ENCODE measurements at places on chromosomes 3 and 15.

DNA sequence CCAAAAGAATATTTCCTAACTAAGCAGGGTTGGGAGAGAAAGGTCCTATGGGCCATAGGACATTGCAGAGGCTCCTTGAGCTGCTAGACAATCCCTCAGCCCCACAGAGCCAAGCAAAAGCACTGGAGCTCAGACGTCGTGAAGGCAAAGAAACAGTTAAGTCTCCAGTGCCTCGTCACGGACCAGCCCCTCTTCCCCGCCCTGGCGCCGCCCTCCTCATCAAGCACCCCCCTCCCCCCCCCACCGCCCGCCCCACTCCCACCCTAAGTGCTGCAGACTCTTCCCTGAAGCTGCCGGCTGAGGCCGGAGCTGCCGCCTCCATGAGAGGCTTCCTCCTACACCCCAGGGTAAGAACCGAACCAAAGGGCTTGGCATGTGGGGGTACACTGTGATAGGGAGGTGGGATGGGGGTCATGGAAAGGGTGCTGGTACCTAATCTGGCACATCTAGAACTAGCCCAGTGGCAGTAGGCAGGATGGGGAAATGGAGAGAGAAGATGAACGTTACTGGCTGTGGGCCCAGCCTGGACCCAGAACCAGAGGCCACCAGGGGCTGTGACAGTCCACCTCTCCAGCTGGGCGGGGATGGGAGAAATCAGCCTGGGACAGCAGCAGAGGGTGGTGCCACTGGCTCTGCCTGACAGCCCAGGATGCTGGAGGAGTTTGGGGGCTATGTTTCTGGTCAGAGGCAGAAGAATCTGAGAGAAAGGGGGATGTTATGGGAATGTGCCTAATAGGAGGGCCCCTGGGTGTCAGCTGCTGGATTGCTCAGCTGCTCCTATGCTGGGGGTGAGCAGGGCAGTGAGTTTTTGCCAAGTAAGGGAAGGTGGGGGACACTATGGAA lies at the start of gene MAP1A:
Gene MAP1A (plus strand): TSS at position 255 of the 843 bp plus-strand sequence. CDS start 3,866 bp downstream, outside the sequence.
- DNase-seq: peak; percentile 82

DNA sequence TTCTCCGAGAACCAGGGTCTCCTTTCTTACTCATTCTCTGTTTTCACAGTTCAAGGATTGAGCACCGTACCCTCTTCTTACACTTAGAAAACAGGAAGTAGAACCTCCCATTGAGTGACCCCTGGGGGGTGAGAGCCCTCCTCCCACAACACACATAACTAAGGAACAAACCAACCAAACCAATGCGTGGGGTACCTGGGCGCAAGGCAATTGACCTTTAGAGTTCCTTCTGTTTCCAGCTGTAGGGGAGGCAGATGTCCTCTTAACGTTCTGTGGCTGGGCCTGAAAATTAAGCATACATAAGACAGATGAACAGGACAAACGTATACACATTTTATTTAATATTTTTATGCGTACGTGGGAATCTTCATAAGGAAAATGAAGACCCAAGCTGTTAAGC lies 33.5 kb upstream of the TIMP4 start:
- no peak for DNase-seq

- peak; percentile 3 for DNase-seq
These were observed 604.3 kb downstream of the FGF12 start for GRCh38 chr3:192122832-192123594.

GRCh38 chr15:92391640-92392039 lies 2.0 kb upstream of the ST8SIA2 start:
- DNase-seq: peak; percentile 55

DNA sequence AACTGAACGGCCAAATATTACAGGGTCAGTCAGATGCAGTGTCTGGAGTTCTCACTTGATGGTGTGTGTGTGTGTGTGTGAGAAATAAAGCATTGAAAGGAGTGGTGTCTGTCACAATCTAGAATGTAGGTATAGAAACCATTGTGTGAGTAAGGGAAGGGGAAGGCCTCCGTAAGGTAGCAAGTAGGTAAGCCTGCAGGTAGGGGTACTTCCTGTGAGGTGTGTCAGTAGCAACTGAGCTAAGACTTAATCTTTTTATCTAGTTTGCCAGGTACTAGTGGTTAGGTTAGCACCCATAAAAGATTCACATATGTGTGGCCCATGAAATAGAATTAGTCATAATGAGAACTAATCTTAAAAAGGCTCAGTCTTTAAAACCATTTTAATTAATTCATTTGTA lies 1517.8 kb downstream of the SI start:
- DNase-seq: no peak

- no peak for DNase-seq
These were observed 9.8 kb upstream of the MUC4 start for GRCh38 chr3:195821403-195822130.

- DNase-seq: peak; percentile 50
These were observed 39.8 kb downstream of the CGGBP1 start for GRCh38 chr3:88019024-88019423.

DNA sequence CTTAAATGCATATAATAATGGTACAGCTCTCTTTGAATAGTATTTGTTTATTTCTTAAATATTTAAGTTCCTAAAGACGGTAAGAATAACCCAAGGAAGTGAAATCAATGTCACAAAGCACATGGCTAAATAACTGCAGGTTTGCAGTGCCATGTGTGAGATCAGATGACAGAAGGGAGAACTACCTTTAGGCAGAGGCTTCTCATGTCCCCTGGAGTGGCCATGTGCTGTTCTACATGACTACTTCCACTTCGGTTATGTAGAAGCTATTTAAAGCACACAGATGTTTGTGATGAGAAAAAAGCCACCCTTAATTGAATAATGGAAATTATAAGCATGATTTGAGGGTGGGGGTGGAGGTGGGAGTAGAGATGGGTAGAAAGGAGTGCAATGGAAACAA lies 109.1 kb downstream of the UBE3A start:
- DNase-seq: no peak

DNA sequence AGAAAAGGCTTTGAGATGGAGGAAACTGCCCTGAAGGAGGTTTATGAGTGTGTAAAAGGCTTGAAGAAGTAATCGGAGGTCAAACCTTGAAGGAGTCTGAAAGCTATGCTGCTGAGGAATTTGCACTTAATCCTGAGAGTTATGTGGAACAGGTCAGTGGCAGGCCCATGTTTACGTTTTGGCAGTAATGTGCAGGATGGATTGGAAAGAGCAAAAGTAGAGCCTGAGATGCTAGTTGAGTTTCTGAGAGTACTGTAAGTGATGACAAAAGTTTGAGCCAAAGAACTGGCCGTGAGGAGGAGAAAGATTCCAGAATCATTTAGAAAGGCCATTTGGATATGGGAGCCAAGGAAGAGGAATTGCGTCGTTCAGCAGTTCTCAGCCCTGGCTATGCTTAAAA lies 3.2 kb upstream of the GASK1A start:
- no peak for DNase-seq

DNA sequence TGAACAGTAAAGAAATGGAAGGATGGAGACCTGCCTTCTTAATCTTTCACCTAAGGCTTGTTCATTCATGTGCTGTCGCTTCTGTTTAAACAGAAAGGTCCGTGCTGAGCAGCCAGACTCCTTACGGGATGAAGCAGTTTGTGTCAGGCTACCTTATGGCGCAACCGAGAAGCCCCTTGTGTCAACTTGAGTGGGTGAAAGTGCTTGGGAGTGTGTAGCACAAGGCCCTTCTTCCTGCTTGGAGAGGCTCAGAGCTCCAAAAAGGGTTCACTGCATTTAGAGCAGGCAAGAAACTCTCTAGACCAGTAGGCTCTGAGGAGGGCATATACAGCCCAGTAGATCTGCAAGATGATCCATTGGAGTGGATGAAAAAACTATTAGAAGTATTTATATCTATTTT lies 16.0 kb downstream of the CAPN3 start:
- no peak for DNase-seq

DNA sequence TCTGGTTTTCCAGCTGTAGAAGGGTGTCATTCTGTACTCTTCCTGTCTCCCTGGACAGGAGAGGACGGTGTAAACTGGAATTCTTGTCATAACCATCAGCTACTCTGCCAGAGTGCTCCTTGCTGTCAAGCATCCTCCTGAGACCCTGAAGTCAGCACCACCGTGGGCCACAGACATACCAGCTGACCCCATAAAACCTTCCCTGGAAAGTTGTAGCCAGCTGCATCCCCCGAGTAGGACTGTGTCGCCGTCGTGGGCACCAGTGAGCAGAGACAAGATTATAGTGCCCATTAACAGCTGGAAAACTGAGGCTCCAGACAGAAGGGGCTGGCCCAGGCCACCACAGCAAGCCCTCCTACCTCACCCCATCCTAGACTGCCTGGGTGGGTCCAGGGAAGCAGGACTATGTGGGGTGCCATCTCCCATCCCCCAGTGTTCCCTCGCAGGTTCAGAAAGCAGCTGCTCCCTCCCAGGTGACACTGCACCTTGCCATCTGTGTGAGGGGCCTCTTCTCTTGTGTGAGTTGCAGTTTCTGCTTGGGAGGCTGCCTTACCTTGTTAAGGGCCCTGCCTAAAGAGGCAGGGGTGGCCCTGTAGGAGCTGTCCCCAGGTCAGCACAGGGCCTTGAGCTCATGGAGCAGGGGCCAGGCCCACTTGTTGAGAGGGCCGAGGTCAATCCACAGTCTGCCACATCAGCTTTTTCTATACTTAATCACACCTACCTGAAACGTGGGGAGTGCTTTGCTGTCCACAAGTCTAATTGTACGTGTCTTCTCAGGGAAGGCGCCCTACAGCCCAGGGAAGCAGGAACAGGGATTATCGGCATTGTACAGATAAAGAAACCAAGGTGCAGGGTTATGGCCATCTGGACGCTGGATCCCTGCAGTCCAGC lies 191.9 kb upstream of the LINGO1 start:
- no peak for DNase-seq

DNA sequence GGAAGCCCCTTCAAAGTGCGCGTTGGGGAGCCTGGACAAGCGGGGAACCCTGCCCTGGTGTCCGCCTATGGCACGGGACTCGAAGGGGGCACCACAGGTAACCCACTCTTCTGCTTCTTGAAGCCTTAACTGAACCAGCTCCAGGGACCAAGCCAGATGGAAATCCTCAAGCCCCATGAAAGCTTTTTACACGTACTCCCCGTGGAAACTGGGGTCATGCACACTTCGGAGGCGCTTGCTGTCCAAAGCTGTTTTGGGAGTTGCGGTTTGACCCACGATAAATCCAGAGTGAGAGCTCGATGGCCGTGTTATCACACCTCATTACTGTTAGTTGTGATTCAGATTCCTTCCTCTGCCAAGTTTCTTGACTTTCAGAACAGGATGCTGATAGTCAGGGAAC lies 47.5 kb downstream of the DNASE1L3 start:
- peak; percentile 50 for DNase-seq

DNA sequence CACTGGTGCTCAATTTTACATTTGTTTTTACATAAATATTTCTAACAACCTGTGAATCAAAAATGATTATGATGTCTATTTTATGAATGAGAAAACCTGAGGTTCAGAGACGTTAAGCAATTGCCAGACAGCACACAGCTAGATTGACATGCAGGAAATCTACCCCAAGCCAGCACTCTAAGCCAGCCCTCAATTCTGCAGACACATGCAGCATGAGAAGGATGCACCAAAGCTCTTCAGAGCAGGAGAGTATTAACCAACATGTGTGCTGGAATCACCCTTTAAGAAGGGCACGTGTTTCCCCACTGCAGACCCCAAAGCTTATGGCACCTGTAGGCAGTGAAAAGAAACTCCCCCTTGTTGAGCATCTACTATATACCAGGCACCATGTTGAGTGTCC lies 126.1 kb upstream of the ARHGEF3 start:
- no peak for DNase-seq

GRCh38 chr3:1214933-1215332 lies 122.1 kb downstream of the CNTN6 start:
- no peak for DNase-seq

DNA sequence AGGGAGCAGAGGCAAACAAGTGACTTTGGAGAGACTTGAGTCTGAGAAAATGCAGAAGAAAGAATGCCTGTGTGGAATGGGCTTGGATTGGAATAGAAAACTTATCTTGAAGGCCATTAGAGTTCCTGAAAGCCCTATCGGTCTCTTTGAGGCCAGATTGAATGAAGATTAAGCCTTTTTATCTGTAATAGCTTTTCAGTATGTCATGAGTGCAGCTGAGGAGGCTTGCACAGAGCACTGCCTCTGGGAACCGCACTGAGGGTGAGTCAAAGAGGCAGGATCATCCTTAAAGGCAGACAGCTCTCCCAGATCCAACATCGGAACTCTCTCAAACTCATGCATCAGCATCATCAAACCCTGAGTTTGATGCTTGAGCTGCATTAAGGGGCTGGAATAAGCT lies 515.2 kb downstream of the NTRK3 start:
- no peak for DNase-seq

- DNase-seq: no peak
These were observed 4.5 kb upstream of the ZXDC start for GRCh38 chr3:126480206-126480605.

- DNase-seq: no peak
These were observed 26.1 kb downstream of the RAB6B start for GRCh38 chr3:133869586-133869985.

DNA sequence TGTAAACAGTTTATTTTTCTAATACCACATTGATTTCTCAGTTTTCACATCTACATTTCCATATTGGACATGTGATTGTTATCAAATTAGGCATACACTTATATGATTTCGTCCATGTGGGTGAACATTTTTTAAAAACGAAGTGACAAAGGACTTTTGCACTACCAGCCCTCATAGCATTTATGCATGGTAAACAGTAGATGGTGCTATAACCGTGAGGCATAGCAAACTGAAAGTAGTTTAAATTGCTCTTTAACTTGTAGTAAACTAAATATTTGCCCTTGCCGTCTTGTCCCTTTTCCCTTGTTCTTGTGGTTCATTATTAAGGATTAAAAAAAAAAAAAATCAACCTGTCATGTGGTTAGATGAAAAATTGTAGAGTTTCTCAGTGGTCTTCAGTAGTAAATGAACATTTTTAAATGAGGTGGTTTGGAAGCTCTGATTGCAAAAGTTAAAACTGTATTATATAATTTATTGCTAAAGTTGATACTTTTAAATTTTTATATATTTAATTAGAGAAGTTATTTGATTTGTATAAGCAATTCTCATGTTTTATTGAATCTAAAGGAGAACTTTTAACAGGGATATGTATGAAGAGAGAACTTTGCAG lies 24.0 kb downstream of the STX19 start:
- DNase-seq: peak; percentile 68

DNA sequence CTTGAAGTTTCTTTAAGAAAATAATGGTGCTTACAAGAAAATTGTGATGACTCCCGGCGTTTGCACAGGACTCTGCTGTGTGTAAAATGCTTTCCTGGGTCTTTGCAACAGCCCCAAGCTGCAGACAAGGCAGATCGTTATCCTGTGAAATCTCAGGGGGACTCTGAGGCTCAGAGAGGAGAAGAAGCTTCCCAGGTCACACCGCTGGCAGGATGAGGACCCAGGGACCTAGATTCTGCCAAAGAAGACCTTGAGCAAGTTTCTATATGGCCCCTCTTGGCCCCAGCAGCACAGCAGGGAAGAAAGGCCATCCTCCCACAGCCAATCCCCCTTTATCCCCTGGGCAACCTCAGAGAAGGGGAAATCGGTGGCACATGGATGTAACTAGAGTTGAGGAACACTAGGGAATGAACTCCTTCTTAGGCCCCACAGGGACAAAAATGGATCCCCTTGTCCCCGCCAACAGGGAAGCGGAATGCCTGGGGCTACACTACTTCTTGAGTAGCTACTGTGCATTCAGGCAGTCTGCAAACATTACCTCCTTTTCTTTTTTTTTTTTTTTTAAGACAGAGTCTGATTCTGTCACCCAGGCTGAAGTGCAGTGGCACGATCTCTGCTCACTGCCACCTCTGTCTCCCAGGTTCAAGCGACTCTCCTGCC lies 72.8 kb downstream of the CPN2 start:
- DNase-seq: no peak
